ENCODE measurements at places on chromosomes 4 and X. TPM values are rescaled to one million over a fixed set of nuclear protein-coding genes. Genes with fewer than 3 reads are reported as not detected.

PRRG1 gene
- 11.1 TPM for total RNA-seq

AFM gene
- total RNA-seq: not detected

SCFD2 gene
- 27.4 TPM for total RNA-seq

AMTN gene
- total RNA-seq: not detected

F11 gene
- not detected for total RNA-seq

TMEM31 gene
- total RNA-seq: 0.14 TPM

CCDC120 gene
- 0.09 TPM for total RNA-seq

CDS1 gene
- total RNA-seq: 0.28 TPM

TRO gene
- total RNA-seq: 14.0 TPM

HS3ST1 gene
- 1.3 TPM for total RNA-seq

GPR173 gene
- 1.6 TPM for total RNA-seq

VCX gene
- not detected for total RNA-seq

OCIAD2 gene
- total RNA-seq: 18.2 TPM

RBMXL3 gene
- not detected for total RNA-seq

USP9X gene
- 110 TPM for total RNA-seq

MSN gene
- total RNA-seq: 104 TPM

CC2D2A gene
- total RNA-seq: 23.2 TPM

SH3BGRL gene
- total RNA-seq: 34.8 TPM

HPSE gene
- 0.83 TPM for total RNA-seq

GPR78 gene
- 3.0 TPM for total RNA-seq

TMEM35A gene
- total RNA-seq: 3.4 TPM

HSD17B13 gene
- total RNA-seq: 0.18 TPM

KLHL34 gene
- not detected for total RNA-seq

DYNLT3 gene
- total RNA-seq: 47.8 TPM

HERC6 gene
- 3.8 TPM for total RNA-seq

NDST3 gene
- not detected for total RNA-seq

SLC9B1 gene
- 0.83 TPM for total RNA-seq

GASK1B gene
- total RNA-seq: 168 TPM

PDGFRA gene
- total RNA-seq: 502 TPM

MAOB gene
- total RNA-seq: 0.28 TPM

Data from smooth muscle cell of bladder (primary cell).